ENCODE measurements at places on chromosomes 1 and 21.
A peak's percentile ranks its signal among the peaks of the same experiment; 100 is the strongest.

DNA sequence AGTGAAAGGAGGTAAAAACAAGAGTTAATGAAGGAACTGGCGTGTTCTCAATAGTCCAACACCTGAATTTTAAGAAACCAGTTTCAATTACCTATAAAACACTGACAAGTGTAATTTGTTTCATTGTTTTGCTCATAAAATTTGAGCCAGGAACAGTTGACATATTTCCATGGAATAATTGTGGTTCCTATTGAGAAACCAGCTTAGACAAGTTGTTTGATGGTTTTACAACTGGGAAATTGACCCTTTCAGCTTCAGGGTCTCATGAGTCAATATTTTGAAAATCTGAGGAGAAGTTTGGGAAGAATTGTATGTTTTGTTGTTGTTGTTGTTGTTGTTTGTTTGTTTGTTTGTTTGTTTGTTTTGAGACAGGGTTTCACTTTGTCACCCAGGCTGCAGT lies 69.1 kb upstream of the GADD45A start:
- DNase-seq, result no peak

GRCh38 chr1:167668108-167668507 lies 38.1 kb downstream of the RCSD1 start:
- DNase-seq, result no peak

- DNase-seq, result no peak
These were observed 254.8 kb upstream of the VAMP3 start for GRCh38 chr1:7516341-7516740.

DNA sequence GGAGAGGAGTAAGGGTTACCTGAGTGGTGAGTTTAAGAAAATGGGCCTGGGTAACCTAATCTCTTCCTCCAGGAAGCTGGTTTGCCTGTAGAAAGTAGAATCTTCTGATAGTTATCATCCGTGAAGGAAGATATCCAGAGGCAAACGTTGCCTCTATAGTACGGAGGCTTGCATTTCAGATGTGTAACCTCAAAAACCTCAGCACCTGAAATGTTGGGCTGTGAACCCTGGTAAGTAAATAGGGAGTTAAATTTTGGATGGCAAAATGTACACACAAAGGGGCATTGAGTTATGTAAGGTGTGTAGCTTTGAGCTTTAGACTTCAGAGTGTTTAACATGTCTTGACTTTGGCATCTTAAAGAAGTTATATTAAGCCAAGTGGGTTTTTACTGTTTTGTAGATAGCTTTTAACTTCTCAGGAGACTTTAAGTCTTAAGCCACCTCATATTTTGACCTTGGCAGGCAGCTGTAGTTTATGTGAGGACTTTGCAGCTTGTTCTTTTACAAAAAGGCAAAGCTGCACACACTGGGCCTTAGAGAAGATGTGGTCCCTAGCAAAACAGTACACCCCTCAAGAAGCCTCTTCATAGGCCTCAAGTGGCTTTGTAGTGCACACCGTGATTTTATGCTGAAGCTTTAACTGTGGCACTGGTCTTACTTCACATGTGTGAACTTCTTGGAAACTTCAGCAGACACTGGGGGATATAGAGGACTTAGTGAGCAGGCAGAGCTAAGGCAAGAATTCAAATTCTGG lies 83.4 kb downstream of the SNRPE start:
- no peak for DNase-seq

- no peak for DNase-seq
These were observed 2.8 kb downstream of the TARBP1 start for GRCh38 chr1:234476172-234476571.

- no peak for DNase-seq
These were observed 507.6 kb downstream of the PTPRU start for GRCh38 chr1:29743931-29744330.

- DNase-seq, result no peak
These were observed 21.5 kb upstream of the HPDL start for GRCh38 chr1:45305231-45305630.

DNA sequence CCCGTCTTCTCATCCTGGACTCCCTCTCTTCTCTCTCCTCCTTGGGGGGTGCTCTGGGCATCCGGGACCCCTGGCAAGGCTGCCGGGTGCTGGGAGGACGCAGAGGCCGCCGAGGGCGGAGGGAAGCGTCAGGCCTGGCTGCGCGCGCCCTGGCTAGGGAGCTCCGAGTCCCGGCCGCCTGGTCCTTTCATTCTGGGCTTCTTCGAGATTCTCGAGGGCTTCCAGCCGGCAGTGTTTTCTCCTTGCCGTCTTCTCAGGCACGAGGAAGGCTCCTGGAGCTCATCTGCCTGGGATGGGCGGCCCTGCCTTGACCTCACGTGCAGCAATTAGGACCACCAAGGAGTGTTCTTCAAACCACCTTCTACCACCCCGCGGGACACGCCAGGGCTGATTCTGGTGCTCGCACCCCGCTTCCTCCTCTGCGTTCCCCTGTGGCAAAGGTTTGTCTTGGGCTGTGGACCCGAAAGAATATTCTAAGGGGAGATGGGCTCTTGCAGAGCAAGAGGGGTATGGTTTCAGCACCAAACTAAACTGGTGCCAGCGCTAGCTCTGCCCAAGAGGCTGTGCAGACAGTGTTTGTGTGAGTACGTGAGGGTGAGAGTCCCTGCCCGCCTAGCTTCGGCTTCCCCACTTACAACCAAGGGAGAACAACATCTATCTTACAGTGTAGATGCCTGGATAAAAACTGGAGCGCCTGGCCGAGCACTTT lies 36.5 kb downstream of the PIK3CD start:
- peak; percentile 58 for DNase-seq

DNA sequence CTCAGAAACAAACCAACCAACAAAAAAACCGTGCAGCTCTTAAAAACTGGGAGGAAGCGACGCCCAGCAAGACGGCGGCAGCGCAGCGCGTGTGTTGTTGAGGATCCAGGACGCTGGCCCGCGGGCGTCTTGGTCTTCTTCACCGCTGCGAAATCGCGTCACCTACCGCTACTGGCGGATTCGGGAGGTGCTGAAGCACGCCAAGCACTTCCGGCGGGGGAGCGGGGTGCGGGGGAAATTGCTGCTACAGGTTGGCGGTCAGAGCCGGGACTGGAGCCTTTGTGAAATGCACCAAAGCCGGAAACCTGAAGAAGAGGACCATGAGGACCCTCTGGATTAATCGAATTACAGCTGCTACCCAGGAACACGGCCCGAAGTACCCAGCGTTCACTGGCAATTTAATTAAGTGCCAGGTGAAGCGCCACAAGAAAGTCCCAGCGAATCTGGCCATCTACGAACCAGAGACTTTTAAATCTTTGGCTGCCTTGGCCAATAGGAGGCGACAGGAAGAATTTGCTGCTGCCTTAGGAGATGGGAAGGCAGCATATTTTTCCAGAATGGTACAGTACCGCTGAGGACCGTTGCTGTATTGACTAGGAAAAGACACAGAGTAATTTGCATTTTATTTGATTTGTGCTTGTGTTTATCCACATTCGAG lies 11.9 kb upstream of the RIPPLY3 start:
- DNase-seq, result peak; percentile 52

DNA sequence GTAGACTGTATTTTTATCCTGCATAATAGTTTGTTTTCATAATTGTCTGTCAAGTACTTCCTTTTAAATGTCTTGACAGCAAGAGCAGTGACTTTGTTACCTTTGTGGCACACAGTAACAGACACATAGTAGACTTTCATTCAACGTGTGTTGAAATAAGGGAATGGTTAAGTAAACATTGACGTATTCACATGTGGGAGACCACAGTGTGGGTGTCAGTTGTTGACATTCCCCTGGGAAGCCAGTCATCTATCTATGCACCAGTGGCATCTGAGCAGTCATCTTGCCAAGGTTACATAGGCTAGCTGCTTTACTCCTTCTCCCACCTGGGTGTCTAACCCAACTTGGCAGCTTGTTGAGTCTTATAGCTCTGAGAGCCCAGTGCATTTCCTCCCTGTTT lies 1.4 kb upstream of the NUP133 start:
- no peak for DNase-seq

DNA sequence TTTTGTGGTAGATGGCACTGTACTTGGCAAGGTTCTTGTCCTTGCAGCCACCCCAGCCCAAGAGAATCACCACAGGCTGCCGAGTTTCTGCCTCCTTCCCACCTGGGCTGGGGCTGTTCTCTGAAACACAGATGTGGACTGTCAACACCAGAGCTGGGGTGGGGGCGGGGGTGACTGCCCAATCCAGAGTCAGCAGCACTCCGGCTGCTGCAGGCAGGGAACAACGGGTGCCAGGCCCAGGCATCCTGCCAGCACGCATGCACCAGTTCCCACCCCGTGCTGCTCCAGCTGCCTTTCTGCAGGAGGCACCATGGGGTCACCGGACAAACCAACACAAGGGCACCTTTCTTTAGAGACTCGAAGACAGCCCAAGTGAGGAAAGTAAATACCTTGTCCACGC lies 14.1 kb downstream of the TMEM53 start:
- no peak for DNase-seq

Data from activated naive CD8-positive, alpha-beta T cell treated with anti-CD3 and anti-CD28 coated beads, Interleukin-2, amount 10 ng/mL, durations not matched to agents 7 days and 5 days (primary cell).